Cardiac muscle cell (in vitro differentiated cells and primary cell): ENCODE measurements at places on chromosomes 1 and 21.

DNA sequence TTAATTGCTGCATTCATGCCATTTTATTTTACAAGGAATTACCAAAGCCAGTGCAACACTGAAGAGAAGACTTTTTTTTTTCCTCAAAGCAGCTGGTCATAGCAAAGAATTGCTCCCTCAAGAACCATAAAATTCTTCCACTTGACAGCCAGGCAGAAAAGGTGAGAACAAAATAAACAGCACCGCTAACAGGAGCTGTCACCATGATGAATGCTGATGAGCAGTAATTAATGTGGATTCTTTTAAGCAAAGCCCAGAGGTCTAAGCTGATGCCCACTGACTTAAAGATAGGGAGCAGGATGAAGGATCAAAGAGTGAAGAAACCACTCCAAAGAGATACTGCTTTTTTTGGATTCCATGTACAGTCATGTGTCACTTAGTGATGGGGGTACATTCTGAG, 428.4 kb downstream of the BRINP3 start:
- no peak for DNase-seq

DNA sequence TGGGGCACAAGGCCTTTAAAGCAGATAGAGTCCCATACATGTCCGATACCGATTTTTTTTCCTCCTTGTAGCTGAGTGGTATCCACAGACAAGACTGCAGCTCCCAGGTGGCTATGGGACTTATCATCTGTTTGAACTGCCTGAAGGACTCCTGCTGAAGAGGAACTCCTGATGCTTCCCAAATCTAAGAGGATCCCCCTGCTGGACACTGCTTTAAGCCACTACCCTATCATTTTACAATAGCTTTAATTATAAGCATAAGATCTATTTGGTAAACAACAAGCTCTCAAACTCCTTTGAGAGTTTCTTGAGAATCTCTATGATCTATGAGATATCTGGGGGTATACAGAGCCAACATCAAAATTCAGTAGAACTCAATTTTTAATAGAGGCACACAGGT, 11.7 kb downstream of the NDC1 start:
- no peak for DNase-seq

- no peak for DNase-seq
These were observed 390.4 kb upstream of the VAMP3 start for GRCh38 chr1:7380712-7381111.

- no peak for DNase-seq
These were observed 23.4 kb upstream of the EVA1B start for GRCh38 chr1:36346741-36347370.

- no peak for DNase-seq
These were observed 48.9 kb downstream of the SLC66A1 start for GRCh38 chr1:19360843-19361610.

GRCh38 chr1:82843876-82844275, 1043.1 kb downstream of the ADGRL2 start:
- no peak for DNase-seq

- DNase-seq: no peak
These were observed 45.1 kb upstream of the BMP8B start for GRCh38 chr1:39833621-39834385.

GRCh38 chr1:77627978-77628570, 54.4 kb downstream of the ZZZ3 start:
- DNase-seq: no peak

DNA sequence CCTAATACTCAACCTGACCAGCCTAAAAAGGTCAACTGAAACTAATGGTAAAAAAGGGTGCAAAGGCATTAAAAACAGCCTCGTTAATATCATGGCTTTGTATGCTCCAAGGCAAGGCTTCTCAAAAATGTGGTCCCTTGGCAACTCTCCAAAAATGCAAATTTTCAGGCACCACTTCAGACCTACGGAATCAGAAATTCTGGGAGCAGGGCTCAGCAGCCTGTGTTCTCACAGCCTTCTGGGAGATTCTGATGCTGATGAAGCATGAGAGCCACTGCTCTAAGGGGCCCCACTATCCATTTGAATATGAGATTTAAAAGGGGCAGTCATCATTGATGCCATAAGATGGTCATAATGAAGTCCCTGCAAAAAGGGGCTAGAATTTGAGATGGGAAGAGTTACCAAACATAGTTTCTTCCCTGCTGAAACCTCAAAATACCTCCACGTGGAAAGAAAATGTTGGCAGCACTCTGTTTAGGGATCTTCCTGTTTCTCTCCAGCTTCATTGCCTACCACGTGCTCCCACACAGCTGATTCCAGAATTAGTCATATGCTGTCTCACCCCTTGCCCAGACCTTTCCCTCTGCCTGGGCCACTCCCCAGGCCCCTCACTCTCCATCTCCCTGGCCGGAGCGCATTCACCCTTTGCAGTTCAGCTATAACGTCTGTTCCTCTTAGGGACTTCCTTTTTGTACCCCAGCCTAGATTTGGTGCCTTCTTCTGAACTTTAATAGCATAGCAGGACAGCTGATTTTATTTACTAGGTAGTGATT, 46.7 kb downstream of the PHC2 start:
- DNase-seq: no peak

DNA sequence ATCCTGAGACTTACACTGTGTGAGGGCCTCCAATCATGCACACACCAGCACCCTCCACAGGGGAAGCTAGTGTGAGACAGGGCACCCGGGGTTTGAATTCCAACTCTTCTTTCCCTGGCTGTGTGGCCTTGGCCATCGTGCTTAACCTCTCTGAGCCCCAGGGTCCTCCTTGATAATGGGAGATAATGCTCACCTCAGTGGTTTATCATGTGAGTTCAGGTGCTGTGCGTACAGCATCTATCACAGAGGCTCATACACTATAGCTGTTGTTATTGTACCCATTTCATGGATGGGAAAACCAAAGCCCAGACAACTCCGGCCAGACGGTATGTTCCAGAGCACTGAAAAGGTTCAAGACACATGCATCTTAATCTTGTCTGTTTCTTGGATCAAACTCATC, 16.0 kb upstream of the UBXN10 start:
- DNase-seq: no peak

DNA sequence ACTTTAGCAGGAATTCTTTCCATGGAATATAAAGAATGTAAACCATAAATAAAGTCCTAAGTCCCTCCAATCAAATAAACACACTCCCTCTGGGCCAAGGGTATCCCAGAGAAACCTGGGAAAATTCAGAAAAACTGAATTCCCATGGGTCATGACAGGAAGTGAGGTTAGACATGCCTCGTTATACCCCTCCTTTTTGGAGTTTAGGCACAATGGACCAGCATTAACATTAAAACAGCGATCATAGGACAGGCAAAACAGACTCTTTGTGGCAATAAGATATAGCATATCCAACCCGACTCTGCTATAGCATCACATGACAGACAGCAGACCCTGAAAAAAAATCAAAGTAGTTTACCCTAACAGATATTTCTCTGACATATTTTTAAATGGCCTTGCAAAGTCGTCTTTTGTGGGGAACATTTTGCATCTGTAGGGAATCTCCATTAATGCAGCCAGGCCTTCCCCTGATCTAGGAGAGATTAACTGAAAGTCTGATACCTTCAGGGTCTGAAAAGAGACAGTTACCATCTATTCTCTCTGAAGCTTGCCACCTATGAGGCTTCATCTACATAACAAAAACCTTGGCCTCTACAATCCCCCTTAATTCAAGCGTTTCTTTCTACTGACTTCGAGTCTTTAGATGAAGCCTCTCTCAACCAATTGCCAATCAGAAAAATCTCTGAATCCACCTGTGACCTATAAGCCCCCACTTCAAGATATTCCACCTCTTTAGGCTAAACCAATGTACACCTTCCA, 143.0 kb upstream of the KCNK1 start:
- no peak for DNase-seq

DNA sequence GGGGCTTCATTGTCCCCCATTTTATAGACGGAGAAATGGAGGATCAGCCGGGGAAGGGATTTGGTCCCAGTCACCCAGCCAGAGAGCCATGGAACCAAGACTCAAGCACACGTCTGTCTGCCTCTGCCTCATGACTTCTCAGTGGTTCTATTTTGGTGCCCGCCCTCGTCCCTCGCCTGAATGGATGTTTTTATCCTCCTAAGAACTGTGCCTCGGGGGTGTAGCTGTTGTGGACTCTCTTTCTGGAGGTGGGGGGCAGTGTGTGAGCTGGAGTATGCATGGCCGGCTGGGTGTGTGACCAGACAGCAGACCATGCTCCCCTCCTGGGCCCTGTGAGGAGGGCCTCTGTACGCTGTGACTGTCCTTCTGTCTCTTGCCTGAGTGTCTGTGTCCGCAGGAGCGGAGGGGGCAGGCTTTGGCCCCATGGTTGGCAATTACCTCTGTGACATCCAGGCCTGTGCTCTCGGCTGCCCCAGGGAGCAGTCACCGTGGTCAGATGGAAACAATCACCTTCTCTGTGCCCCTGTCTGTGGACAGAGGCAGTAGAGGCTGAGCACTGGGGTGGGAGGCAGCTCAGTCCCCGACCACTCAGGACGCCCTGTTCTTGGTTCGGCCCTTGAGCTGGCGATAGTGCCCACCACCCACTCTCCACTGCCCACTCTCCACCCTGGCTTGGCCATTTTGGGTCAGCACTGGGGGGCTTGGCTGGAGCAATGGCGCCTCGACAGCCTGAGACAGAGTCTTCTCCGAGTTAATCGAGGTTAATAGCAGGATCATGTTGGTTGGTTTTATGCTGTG, 20.4 kb downstream of the WNT4 start:
- DNase-seq: no peak

GRCh38 chr1:176217461-176218099, 10.5 kb upstream of the COP1 start:
- DNase-seq: no peak

GRCh38 chr1:209556162-209556690, 27.3 kb upstream of the CAMK1G start:
- DNase-seq: no peak

DNA sequence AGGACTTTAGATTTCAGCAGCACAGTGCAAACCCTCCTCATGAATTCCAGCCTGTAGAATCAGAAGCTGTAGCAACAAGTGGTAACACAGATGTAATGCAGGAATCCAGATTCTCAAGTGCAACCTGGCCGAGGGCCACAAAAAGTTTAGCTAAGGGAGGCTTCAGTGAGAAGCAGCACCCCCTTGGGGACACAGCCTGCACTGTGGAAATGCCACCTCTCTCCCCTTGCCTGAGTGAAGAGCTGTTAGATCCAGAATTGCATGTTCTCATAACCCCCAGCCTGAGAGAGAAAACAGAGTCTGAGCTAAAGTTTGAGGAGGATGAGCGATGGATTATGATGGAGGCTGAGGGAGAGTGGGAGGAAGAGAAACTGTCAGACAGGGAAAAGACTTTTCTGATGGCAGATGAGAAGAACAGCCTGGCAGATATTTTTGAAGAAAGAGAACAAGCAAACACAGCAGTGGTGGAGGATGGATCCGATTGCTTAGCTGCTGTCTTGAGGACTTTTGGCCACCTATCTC, 80.5 kb upstream of the BMP8A start:
- peak; percentile 95 for DNase-seq

- DNase-seq: no peak
These were observed 26.3 kb downstream of the CLIC4 start for GRCh38 chr1:24771574-24771973.

GRCh38 chr21:31586118-31586517, 73.4 kb upstream of the SOD1 start:
- no peak for DNase-seq

DNA sequence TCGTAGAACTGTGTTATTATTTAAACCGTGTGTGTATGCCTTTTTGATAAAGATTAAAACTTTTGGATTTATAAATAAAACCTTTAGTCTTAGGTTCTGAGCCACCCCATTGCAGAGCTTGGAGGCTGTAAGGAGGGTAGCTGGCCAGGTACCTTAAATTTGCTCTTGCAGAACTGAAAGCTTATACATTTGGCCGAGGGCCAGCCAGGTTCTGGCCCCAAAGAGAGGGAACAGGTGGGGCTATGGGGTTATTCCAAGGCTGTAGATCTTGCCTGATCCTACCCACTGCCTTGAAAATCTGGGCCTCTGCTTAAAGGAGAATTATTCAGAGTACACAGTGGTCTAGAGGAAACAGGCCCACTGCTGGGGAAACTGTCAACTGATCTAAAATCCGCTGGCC, 59.6 kb downstream of the CAMK2N1 start:
- DNase-seq: no peak

GRCh38 chr1:160375788-160376524, 9.1 kb downstream of the NHLH1 start:
- DNase-seq: no peak

GRCh38 chr1:241007668-241008067, 349.3 kb downstream of the RGS7 start:
- DNase-seq: no peak

DNA sequence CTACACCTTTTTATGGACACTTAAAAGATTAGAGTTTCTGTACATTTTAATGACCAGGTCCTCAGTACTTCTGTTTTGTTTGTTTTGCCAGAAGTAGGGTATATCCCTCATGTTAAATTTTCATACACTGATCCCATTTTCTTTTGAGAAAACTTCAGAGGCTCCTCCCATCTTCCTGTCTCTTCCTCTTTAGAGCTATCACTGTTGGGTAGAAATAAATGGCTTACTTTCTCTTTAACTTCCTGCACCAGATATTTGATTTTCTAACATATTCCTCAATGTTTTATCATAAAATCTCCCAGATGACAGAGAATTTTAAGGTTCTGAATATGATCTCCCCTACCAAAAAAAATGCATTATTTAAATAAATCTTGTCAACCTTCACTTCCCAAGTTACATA, 23.4 kb downstream of the VAV3 start:
- no peak for DNase-seq

GRCh38 chr1:101367630-101368029, 130.8 kb downstream of the S1PR1 start:
- no peak for DNase-seq

GRCh38 chr1:154608397-154609270, 648 bp upstream of the ADAR start:
- peak; percentile 61 for DNase-seq

- DNase-seq: no peak
These were observed 895 bp upstream of the PDZK1 start for GRCh38 chr1:145708063-145708462.

DNA sequence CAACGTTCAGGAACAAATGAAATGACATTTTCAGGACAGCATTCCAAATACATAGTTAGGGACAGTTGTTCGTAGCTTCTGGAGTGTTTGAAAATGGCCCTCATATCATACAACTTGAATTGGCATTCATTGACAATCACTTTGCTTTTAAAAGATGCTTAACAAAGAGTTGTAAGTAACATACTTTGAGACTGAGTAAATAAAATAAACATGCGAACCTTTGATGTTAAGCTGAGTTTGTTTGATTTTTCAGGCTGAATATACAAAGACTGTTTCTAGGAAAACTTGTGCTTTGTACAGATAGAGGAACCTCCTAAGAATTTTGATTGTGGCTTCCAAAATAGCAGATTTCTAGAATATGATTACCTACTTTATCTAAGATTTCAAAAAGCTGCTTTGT, 45.3 kb downstream of the ITSN1 start:
- DNase-seq: no peak

GRCh38 chr1:78254517-78254916, 208.8 kb downstream of the GIPC2 start:
- no peak for DNase-seq
